Karpas-422 (cell line): ENCODE measurements at places on chromosomes 2 and 18. TPM values are rescaled to one million over a fixed set of nuclear protein-coding genes. Genes with fewer than 3 reads are reported as not detected.

GRCh38 chr2:134536296-134536695, 182.5 kb downstream of the TMEM163 start:
- no peaks in the 10 kb centered on the region for H3K27me3 ChIP-seq

Gene INO80C
- total RNA-seq, result 83.4 and 108 TPM in 2 replicates

Gene SLC5A7
- total RNA-seq, result not detected in 2 replicates

Gene INPP1
- total RNA-seq, result 0.89 and 2.8 TPM in 2 replicates

Gene RPIA
- total RNA-seq, result 36.4 and 72.0 TPM in 2 replicates

Gene ALPI
- total RNA-seq, result not detected in 2 replicates

- no peak overlapping the region for H3K4me3 ChIP-seq
- no peaks in the 10 kb centered on the region for H3K4me1 ChIP-seq
- H3K27ac ChIP-seq, result no peak overlapping the region
- H3K36me3 ChIP-seq, result no peaks in the 10 kb centered on the region
- no peak for DNase-seq
- no peaks in the 10 kb centered on the region for H3K27me3 ChIP-seq
Measured at GRCh38 chr2:60298006-60298696, 255.3 kb downstream of the BCL11A start.

- DNase-seq, result no peak
- no peak overlapping the region for H3K4me3 ChIP-seq
- no peaks in the 10 kb centered on the region for H3K36me3 ChIP-seq
Measured at GRCh38 chr2:62263076-62263715, 67.3 kb downstream of the B3GNT2 start.

DNA sequence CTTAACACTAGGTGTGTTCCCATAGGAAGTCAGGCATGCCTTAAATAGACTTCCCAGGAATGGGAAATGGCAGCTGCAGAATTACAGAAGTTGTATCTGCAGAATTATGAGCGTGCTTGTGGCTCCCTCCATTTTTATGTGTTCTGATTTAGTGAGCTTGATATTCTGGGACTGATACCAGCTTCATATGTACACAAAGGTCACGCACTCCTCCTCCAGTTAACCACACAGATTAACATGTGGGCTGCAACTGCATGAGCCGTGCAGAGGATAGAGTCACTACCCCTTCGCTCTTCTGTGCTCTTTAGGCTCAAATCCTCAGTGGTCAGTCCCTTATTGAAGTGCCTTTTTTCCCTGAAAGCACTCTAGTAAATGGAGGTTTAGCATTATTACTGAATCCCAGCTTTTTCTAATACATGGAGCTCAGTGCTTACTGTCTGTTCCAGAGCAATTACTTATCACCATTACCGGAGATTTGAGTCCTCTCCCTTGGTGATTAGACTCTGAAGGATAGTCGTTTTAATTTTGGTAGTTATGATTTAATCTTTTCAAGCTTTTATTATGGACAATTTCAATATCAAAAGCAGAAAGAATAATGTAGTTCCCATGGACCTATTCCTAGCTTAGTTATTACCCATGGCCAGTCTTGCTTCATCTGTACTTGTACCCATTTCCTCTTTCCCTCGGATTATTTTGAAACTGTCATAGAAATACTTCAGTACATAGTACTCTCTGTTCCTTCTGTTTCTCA, 238.3 kb downstream of the PRKCE start:
- peaks cover 78% of the 10 kb centered on the region for H3K4me1 ChIP-seq
- H3K27ac ChIP-seq, result peak overlapping the region; percentile 97
- H3K36me3 ChIP-seq, result no peaks in the 10 kb centered on the region
- no peaks in the 10 kb centered on the region for H3K27me3 ChIP-seq
- DNase-seq, result peak; percentile 60

Gene TLX2
- 0.25 and 2.5 TPM in 2 replicates for total RNA-seq
